Purkinje cell (primary cell): ENCODE measurements at places on chromosomes 2 and 18. TPM values are rescaled to one million over a fixed set of nuclear protein-coding genes. Genes with fewer than 3 reads are reported as not detected.

The ANKRD30B gene
- polyA plus RNA-seq, result 2.1 TPM in 1 of 2 replicates, not detected in the other

The GCG gene
- not detected in 2 replicates for polyA plus RNA-seq

The KLHL30 gene
- polyA plus RNA-seq, result not detected in 2 replicates

The FAP gene
- 3.9 TPM in 1 of 2 replicates, not detected in the other for polyA plus RNA-seq
